NCI-H1092 (cell line): ENCODE measurements at places on chromosomes 12 and 14.
A peak's percentile ranks its signal among the peaks of the same experiment; 100 is the strongest.

DNA sequence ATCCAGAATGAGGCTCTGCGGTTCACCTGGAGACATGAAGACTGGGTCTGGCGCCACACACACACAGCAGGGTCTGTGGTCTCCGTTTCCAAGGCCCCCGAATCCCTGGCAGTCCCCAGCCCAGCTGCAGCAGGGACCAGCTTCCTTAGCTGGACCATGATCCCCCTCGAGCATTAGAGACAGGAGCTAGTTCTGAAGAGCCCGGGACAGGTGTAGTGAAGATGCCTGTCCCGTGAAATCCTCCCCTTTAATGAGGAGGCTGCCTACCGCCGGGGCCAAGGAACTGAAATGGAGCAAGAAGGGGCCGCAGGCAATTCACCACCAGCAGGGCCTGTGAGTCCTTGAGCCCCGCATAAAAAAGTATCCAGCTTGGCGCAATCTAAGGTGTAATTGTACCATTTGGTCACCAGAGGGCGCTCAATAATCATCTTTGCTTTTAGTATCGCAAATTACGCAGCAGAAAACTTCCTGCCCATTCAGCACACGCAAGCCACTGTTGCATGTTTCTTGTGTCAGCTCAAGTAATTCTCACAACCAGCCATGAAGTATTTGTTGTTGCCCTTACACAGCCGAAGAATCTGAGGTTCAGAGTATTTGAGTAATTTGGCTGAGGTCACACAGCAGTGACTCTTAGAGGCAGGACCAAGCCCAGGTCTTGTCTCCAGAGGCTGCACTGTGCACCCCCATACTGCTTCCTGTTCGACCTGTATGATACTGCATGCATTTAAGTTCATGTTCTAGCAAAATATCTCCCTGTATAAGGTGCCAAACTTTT is 54.3 kb upstream of the PPP2R5C start:
- peak; percentile 60 for DNase-seq

DNA sequence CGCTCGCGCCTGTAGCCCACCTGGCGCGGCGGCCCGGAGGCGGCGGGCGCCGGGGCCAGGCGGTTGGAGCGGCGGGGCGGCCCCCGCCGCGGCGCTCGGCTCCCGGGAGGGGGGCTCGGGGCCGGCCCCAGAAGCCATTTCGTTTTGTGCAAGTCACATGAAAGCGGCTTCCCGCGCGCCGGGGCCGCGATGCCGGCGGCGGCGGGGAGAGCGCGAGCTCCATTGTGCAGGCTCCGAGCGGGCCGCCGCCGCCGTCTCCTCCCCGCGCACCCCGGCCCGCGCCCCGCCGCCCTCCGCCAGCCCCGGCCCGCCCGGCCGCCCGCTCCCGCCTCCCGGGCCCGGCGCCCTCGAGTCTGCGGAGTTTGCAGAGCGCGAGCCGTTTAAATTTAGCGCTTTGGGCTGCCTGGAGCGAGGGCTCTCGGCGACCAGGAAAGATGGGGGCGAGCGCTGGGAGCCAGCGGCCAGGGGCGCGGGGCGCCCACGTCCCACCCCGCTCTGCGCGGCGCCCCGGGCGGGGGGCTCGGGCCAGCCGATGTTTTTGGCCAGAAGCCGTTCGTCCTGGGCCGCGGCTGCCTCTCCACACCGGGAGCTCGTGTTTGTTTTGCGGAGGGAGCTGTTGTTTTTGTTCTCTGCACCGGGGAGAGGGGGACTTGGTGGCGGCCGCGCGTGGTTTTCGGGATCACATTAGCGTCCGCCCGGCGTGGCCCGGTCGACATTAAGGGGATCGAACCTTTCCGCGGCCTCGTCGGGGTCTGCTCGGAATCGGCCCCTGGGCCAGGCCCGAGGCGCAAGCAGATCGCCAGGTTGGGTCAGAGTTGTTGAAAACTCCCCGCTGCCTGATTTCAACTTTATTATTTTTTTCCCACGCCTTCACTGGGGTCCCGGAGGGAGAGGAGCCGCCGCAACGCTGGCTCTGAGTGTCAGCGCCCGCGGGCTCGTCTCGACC is 982 bp downstream of the BCL7A start:
- no peak for DNase-seq

- no peak for DNase-seq
These were observed 93.1 kb downstream of the SLC5A8 start for GRCh38 chr12:101116911-101117310.

DNA sequence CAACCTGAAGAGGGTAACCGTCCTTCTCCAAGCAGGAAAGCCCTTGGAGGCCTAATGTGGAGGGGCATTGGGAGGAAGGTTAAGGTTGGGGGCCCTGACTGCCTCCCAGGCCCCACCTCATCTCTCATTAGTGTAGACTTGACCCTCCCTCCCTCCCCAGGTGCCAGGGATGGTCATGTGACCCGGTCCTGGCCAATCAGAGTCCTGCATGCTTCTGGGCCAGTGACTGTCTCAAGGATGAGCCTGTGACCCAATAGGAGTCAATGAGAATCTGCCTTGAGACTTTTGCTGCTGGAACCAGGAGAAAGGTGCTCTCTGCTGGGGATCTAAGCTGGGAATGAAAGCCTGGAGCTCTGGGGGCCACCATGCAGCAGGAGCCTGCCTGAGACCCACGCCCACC is 70.8 kb downstream of the NCOR2 start:
- no peak for DNase-seq

- DNase-seq = no peak
These were observed 54.0 kb downstream of the ZNF641 start for GRCh38 chr12:48296586-48297282.

DNA sequence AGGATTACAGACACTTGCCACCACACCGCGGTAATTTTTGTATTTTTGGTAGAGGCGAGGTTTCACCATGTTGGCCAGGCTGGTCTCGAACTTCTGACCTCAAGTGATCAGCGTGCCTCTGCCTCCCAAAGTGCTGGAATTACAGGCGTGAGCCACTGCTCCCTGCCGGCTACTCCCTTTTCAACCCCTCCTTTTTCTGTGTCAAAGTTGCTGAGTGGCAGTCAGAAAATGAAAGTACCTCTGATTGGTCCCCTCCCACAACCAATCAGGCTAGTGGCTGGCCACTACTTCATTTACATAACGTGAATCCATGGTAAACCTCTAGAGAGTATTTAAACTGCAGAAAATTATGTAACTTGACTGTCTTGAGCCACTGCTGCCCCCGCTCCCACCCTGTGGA is 5.9 kb downstream of the RESF1 start:
- no peak for DNase-seq

DNA sequence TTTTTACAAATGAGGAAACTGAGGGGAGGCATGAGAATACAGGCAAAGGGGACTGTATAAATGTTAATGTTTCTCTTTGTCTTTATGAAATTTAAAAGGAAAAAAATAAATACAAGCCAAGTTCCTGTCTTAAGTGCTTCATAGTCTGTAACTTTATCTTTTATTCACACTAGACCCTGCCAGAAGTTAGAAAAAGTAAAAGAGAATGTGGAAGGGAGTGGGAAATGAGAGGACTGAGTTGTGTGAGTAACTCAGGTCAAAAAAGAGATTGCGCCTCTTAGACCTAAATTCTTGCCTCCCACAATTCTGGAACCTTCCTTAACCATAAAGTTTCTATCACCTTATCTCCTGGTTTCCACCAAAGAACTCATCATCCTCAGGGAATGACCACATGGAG is 141.1 kb downstream of the KICS2 start:
- no peak for DNase-seq

GRCh38 chr14:85214471-85214870 is 315.5 kb upstream of the FLRT2 start:
- DNase-seq = no peak

DNA sequence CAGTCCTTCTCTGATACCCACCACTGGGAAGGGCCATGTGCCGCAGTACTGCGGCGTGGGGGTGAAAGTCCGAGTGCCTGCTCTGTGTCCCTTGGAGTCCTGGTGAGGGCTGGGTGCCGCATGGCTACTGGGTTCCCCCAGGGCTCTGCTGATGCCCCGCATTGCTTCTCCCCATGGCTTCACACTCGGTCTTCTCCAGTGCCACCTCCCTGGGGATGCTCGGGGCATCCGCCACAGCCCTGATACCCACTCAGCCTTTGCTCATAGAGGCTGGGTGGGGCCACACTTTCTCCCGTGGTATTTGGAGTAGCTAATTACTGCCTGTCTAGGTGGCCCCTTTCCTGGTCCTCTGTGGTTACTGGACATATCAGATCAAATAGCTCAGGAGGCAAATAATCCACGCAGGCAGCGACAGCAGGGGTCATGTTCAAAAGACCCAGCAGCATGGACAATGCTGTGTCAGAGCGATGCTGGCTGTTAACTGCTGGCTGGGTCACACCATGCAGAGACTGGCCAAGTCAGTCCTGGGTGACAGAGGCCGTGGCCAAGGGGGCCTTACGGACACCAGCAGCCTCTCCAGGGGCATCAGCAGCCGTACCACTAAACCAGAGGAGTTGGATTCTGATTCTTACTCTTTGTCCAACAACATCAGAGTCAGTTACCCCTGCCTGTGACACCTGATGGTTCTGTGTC is 106.5 kb downstream of the ADGRD1 start:
- no peak for DNase-seq

- DNase-seq = no peak
These were observed 18.4 kb downstream of the ZFC3H1 start for GRCh38 chr12:71645268-71645667.

GRCh38 chr14:88825503-88825902 is 1.1 kb downstream of the TTC8 start:
- DNase-seq = no peak

DNA sequence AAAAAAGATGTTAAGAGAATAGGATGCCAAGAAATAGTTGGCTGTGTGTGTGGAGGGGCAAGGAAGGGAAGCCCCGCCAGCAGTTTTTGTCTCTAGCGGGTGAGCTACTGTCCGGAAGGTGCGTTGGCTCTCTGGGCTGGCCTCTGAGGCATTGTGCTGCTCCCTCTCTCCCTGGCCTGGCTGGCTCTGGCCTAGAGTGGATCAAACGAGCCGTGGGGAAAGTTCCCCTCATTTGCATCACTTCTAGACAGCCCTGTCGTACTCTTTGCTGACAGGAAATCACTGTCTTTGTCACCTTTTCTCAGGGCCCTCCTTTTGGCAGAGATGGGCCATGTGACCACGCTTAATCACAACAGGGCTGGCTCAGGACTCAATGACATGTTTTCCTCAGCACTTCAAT is 236.1 kb upstream of the NPAS3 start:
- DNase-seq = no peak

DNA sequence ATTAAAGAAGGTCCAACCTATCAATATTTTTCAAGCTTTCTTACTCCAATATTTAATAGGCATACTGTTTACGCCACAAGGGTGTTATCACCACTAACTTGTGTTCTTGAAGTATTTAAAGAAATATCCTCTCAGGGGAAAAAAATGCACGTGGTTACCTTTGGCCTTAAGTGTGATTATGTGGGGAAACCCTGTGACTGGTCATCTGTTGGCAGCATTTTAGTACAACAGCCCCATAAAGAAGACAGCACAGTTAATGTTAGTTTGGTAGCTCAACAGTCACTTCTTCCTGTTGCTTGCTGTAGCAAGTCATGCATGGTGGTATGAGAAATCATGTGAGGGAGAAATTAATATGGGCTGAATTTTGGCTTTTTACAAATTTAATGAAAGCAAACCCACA is 1021.5 kb upstream of the TMEM132C start:
- no peak for DNase-seq

- DNase-seq = no peak
These were observed 1338.8 kb upstream of the SEL1L start for GRCh38 chr14:82872494-82872893.

- no peak for DNase-seq
These were observed 44.9 kb downstream of the SYNE2 start for GRCh38 chr14:63897721-63898163.

GRCh38 chr12:53997204-53998109 is 2.5 kb upstream of the HOXC9 start:
- no peak for DNase-seq

- DNase-seq = no peak
These were observed 2.0 kb downstream of the RAP1B start for GRCh38 chr12:68612697-68613096.

DNA sequence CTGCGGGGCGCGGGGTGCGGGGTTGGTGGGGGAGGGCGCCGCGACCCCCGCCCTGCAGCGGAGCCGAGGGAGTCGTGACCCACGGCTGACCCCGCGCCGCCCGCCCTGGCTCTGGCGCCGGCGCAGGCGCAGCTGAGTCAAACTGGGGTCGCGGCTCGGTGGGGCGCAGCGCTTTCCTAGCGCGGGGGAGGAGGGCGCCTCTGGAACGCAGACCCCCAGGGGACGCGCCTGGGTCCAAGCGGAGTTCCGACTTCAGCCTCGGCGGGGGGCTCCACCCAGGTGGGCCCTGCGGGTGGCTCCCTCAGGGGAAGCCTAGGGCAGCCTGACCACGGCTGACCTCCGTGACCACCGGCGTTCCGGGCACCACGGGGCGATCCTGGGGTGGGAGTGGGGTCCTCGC is 467 bp upstream of the ANHX start:
- no peak for DNase-seq

DNA sequence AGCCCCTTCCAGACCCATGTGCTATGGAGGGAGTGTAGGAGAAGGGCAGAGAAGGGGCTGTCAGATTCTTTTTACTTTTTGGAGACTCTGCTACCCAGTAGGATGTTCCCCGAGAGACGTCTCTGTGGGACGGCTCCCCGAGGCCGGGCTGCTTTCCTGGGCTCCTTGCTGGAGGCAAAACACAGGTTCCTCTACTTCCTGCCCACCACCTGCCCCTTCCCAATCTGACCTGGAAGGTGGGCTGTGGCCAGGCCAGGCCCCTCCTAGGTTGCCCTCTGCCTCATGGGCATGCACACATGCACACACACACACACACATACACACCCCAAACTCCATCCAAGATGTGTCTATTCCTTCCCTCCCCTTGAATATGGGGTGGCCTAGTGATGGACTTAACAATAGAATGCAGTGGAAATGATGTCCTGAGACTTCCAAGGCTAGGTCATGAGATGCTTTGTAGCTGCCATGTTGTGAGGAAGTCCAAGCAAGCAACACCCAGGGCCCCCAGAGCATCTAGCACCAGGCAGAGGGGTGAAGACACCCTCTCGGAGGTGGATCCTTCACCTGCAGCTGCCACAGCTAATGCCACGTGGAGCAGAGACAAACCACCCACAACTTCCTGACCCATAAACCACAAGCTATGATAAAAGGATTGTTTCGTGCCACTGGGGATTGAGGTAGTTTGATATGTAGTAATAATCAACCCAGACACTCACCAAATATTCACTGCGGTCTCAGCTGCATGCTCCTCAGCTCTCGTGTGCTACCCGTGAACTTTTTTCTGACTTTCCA is 1.6 kb upstream of the ASB2 start:
- no peak for DNase-seq
